ENCODE measurements at places on chromosomes 1 and 21.
A peak's percentile ranks its signal among the peaks of the same experiment; 100 is the strongest.

- no peak for DNase-seq
Measured at GRCh38 chr1:241413386-241413785, 56.4 kb upstream of the RGS7 start.

- DNase-seq: no peak
Measured at GRCh38 chr1:41783189-41783639, 135.5 kb downstream of the HIVEP3 start.

DNA sequence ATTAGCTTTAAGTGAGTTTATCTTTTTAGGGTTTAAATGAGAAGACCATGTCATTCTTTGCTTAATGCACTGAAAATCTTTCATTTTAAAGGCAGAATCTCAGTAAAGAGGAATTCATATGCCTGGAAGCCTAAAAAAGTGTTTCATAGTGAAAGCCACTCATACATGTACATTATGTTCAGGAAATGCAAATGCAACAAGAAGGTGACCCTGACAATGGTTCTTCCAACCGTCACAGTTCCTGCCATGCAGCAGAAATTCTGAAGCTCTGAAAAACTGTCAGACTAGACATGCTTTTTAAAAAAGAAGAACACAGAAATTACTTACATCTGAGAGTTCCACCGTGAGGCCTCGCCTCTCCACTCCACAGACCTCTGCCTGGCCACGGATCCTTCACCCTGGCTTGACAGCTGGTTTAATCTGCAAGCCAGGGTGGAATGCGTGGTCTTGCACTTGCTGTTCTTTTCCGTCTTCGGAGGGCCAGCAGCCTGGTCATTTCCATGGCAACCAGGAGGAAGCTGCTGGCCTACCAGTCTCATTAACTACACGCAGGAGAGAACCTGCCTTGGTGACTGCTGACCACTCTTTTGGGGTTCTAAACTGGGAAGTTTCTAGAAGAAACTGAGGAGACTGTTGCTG, 41.8 kb upstream of the PAXBP1 start:
- DNase-seq: no peak

DNA sequence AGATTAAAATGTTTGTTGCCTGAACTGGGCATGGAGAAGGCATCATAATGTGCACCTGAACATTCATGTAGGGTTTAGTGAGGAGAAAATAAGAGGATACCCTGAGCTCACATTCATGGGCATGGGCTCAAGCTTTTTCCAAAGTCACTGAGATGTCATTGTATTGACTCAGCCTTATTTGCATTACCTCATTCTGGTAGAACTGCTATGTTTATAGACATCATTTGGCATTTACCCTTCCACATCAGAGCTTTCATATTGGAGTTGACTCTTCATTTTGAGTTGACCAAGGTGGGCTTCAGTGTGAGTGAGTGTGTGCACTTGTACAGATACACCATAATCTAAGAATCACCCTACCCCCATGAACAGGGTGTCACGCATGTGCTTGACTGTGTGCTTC, 143.2 kb downstream of the PBX1 start:
- DNase-seq: no peak

GRCh38 chr1:203307641-203308126, 2.4 kb downstream of the BTG2 start:
- DNase-seq: peak; percentile 14

DNA sequence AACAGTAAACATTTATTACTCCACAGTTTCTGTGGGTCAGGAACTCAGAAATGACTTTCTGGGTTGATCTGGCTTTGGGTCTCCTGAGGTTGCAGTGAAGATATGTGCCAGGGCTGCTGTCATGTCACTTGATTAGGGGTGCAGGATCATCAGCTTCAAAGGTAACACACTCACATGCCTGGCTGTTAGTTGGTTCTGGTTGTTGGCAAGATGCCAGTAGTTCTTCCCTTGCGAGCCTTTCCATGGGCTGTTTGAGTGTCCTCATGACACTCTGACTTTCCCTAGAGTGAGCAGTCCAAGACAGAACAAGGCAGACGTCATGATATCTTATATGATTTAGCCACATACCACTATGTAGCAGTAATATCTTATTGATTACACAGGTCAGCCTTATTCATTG, 1.8 kb downstream of the SWT1 start:
- DNase-seq: no peak

DNA sequence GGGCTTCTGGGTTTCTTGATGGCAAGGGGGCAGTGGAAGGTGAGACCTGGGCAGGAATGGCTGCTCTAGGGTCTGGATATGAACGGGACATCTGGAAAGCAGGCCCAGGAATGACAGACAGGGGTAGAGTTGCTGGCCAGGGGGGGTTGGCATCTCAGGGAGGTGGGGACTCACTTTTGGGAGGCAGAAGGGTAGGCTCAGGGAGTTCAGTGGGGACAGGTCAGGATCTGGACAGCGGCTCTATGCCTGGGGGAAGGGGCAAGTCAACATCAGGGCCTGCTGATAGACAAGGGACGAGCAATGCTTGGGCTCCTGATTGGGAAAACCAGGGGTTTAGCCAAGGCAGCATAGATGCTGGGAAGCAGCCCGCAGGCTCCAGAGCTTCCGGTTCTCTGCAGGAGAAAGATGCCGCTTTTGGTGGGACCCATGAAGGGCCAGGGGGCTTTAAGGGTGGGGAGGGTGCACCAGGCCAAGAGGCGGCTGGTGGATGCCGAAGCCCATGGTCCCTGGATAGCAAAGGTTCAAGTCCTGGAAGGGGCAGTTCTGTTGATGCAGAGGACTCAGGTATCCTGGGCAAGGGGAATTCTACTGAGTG, 21.9 kb downstream of the IGFN1 start:
- DNase-seq: no peak

- DNase-seq: no peak
Measured at GRCh38 chr21:33089395-33090119, 19.6 kb downstream of the OLIG1 start.

DNA sequence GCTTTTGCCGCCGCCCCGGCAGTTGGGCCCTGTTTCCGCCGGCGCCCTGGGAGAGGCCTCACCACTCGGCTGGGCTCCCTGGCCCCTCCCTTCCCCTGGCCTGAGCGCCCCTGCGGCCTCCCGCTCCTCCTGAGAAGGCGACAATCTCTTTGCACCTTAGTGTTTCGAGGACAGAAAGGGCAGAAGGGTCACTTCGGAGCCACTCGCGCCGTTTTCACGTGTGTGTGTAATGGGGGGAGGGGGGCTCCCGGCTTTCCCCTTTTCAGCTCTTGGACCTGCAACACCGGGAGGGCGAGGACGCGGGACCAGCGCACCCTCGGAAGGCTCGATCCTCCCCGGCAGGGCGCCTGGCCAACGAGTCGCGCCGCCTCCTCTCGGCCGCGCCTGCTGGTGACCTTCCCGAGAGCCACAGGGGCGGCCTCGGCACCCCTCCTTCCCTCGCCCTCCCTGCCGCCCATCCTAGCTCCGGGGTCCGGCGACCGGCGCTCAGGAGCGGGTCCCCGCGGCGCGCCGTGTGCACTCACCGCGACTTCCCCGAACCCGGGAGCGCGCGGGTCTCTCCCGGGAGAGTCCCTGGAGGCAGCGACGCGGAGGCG, 432 bp upstream of the SIM2 start:
- no peak for DNase-seq

DNA sequence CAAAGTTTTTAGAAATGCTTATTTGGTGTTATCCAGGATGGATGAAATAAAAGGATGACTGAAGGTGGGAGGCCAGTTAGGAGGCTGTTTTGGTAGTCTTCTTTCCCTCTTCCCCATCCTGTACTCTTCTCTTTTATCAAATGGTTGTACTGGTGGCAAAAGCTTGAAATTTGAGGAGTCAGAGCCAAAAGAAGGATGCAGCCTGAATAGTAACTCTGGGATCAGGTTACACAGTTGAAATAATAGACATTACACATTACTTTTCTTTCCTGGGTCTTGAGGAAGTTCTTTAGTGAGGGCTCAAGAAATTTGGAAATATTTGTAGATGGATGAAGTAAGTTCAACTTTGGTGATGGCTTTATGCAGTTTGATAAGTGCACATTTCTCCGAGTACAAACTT, 108.6 kb downstream of the GPR52 start:
- no peak for DNase-seq

DNA sequence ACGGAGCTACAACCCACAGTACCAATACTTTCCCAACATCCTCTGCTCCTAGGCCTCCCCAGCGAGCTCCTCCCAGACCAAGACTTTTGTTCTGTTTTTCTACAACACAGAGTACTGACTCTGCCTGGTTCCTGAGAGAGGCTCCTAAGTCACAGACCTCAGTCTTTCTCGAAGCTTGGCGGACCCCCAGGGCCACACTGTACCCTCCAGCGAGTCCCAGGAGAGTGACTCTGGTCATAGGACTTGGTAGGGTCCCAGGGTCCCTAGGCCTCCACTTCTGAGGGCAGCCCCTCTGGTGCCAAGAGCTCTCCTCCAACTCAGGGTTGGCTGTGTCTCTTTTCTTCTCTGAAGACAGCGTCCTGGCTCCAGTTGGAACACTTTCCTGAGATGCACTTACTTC, 20.6 kb downstream of the PLA2G5 start:
- DNase-seq: no peak

DNA sequence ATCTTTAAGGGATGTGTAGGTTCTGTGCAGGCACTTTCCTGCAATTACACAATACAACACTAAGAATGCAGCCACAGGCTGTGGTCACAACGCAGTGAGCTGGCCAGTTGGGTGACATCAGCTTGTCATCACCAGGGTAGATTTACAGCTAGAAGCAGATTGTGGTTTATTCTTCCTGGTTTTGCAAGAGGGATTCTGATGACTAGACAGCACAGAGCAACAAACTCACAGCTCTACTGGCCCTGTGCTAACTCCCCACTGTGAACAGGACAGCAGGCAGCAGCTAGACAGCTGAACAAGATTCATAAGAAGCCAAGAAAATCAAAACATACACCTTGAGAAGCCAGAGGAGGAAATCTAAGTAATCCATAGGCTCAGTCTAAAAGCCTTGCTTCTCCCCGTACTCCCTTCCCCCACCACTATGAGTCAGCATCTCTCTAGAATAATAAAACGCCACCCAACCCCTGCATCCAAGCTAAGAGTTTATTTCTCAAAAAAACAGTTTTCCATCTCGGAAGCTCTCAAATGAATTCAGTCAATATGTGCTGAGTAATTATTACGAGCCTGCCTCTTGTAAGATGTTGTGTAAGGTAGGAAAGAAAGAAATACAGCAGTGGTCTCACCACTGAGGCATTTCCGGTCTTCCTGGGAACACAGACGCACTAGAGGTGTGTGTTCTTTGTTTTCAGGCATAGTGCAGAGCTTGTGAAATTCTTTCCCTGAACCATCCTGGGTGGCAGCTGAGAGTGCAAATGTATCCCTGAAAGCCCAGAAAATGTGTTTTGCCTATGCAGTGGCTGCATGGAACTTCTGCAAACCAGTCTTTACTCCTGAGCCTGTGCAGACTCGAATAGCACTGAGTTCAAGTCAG, 162.8 kb downstream of the NTPCR start:
- DNase-seq: no peak

- DNase-seq: no peak
Measured at GRCh38 chr1:164588516-164589341, 29.7 kb downstream of the PBX1 start.

GRCh38 chr1:211338224-211338620, 11.6 kb downstream of the TRAF5 start:
- no peak for DNase-seq

- no peak for DNase-seq
Measured at GRCh38 chr1:117757668-117758067, 151.8 kb downstream of the TENT5C start.

- no peak for DNase-seq
Measured at GRCh38 chr1:69846267-69846666, 278.5 kb downstream of the LRRC7 start.

- DNase-seq: no peak
Measured at GRCh38 chr1:212060632-212061472, 25.3 kb downstream of the DTL start.

GRCh38 chr1:81428998-81429397, 371.7 kb upstream of the ADGRL2 start:
- no peak for DNase-seq

DNA sequence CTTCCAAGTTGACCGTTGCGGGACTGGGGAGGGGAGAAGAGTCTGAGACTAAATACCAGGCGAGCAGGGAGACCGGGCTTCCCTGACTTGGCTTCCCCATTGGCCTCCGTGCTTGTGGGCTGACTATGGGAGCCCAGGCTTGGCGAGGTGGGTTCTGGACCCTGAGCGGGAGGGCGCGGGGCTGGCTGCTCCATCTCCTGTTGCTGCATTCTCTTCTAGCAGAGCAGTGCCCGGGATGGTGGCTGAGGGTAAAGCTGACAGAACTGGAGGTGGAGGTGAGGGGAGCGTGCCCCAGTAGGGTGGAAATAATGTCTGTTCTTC, 689 bp downstream of the LGR6 start:
- DNase-seq: no peak

DNA sequence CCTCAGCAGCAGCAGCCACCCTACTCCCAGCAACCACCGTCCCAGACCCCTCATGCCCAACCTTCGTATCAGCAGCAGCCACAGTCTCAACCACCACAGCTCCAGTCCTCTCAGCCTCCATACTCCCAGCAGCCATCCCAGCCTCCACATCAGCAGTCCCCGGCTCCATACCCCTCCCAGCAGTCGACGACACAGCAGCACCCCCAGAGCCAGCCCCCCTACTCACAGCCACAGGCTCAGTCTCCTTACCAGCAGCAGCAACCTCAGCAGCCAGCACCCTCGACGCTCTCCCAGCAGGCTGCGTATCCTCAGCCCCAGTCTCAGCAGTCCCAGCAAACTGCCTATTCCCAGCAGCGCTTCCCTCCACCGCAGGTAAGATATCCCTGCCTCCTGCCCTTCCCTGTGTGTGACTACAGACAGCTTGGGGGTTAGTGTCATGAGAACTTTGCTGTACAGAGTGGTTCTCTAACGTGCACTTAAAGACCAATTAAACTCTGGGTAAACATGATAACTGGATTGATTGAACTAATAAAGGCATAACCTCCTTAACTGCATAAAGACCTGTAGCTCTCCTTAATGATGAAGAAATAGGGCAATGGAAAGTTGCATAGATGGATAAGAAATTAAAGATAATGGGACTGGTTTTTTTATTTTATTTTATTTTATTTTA, 35.6 kb downstream of the ARID1A start:
- no peak for DNase-seq

- DNase-seq: no peak
Measured at GRCh38 chr1:15734901-15735300, 1.2 kb upstream of the SLC25A34 start.

GRCh38 chr1:229204921-229205777, 65.8 kb upstream of the RAB4A start:
- no peak for DNase-seq

Measured in CD8-positive, alpha-beta T cell (primary cell).